ENCODE measurements at places on chromosomes 6 and 20.

GRCh38 chr20:32357375-32357868, 709 bp upstream of the ASXL1 start:
- DNase-seq = no peak

- DNase-seq = no peak
These were observed 80.2 kb downstream of the CARMIL1 start for GRCh38 chr6:25359191-25359861.

DNA sequence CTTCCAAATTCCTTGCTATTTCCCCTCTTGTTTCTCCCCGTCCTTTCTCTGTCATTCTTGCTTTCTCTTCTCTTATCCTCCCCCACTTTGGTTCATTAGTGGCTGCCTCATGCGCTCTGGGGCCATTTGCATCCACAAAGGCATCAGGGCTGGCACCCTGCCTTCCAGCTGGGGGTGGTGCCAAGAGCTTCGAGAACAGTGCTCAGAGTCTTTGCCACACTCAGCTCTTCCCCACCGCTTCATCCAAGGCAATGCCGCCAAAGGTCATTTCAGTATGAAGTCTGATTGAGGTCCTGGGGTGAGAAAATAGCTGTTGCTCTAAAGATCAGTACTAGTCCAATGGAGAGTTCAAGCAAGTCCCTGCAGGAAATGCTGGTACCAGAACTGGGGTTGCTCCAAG, 22.7 kb downstream of the OLIG3 start:
- peak; percentile 55 for DNase-seq

DNA sequence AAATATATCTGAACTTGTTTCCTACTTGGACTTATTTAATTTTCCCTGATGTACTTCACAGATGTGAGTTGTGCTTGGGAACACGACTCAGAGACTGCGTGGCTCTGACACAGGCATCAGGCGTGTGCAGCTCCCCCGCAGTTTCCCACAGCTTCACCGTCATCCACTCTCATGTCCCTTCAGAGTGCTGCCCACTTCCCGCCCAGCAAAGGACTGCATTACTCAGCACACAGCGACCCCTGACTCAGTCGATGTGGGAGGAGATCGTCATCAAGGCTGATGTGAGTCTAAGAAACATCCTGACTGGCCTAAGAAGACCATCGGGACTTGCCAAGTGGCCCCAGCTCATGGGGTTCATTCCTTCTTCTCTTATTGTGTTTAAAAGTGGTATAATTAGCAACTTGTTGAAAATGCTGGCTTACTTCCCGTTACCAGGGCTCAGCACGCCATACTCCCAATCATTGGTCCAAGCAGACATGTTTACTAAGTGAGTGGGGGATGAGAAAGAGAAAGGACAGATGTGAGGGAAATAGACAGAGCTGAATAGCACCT, 539.4 kb upstream of the JARID2 start:
- DNase-seq = peak; percentile 26

GRCh38 chr6:84773431-84774156, 9.2 kb upstream of the TBX18 start:
- no peak for DNase-seq

GRCh38 chr6:108295676-108296075, 822 bp downstream of the AFG1L start:
- no peak for DNase-seq

DNA sequence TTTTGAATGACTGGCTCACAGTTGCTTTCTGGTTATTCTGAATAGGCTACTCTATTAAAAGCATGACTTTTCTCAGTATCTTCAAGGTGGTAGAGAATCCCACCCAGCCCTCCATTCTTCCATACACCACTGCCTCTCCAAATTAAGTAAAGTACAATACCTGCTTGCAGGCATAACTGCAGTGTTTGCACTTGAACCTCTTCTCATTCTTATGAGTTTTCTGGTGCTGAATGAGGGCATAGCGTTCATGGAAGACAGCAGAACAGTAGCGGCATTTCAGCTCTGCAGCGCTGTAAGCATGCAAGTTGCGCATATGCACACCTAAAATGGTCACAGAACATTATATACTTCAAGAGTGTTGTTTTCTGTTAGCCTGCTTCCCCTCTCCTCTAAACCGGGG, 12.5 kb downstream of the CTCFL start:
- DNase-seq = no peak

DNA sequence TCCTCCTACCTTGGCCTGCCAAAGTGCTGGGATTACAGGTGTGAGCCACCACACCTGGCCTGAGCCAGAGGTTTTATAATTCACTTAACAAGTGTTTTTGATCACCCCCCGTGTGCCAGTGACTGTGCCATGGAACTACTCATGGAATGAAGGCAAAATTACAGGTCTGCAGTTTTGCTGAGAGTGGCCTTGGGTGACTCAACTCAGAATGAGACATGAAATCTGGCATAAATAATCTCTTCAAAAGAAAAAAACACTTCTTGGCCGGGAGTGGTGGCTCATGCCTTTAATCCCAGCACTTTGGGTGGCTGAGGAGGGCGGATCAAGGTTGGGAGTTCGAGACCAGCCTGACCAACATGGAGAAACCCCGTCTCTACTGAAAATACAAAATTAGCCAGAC, 166.9 kb upstream of the SALL4 start:
- DNase-seq = no peak

DNA sequence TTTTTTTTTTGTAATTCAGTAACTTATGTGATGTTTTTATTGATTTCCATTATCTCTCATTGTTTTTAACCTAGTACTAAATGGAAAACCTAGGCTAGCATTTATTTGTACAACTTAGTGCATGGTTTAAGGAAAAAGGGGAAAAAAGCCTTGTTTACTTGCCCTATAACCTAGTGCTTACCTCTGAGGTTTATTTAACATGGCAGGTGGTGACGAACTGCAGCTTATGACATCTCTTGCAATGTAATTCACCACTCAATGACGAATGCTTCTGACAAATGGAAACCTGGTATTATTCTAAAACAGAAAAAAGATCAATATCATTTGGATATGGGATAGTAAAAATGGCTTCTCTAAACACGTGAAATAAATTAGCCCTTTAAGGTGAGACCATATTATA, 618.6 kb upstream of the FLRT3 start:
- no peak for DNase-seq

DNA sequence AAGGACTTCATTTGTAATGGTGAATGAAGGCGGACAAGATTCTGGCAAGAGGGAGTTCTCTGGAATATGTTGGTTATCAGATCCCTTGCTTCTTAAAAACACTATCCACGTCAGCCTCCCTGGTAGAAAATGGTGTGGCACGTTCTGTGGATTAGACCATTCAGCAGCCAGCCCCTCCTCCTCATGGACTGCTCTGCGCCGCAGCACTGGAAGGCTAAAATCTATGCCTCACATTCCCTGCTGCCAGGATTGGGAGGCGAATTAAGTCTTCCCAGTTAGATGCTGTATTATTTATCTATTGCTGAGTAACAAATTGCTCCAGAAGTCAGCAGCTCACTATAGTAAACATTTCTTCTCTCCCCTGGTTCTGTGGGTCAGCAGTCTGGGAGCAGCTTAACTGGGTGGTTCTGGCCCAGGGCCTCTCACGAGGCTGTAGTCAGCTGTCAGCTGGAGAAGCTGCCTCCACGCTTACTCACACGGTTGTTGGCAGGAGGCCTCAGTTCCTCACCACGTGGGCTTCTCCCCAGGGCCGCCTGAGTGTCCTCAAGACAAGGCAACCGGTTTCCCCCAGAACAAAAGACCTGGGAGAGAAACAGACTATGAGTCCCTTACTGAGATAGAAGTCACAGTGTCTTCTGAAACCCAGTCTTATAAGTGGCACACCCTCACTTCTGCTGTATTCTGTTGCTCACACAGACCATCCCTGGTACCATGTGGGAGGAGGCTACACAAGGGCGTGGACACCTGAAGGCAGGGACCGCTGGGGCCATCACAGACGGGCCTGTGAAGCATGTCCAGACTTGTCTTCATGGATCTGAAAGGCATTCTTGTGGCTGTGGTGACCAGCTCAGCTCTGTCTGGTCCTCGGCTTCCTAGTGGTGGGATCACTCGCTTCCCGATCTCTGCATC, 101.0 kb downstream of the NRN1 start:
- peak; percentile 26 for DNase-seq

DNA sequence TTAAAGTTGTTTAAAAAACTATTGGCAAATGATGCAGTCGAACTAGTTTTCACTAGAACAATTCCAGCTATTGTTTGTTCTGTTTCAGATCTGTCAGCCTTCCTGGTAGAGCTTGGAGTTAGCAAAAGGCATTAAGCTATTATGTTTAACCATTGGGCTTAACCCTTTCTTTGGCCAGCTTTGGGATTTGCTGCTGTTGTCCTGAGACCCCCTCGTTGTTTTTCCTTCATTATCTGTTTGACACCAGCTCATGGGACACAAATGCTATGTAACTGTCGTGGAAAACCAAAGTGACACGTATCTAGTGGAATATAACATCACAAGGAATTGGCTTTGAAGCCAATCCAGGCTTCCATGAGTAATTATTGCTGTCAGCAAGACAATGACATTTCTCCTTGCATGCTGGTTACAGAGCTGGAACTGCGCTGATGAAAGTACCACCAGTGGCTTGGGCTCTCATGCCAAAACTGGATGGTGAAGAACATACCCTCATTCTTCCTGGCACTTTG, 96.0 kb downstream of the EYA2 start:
- no peak for DNase-seq

DNA sequence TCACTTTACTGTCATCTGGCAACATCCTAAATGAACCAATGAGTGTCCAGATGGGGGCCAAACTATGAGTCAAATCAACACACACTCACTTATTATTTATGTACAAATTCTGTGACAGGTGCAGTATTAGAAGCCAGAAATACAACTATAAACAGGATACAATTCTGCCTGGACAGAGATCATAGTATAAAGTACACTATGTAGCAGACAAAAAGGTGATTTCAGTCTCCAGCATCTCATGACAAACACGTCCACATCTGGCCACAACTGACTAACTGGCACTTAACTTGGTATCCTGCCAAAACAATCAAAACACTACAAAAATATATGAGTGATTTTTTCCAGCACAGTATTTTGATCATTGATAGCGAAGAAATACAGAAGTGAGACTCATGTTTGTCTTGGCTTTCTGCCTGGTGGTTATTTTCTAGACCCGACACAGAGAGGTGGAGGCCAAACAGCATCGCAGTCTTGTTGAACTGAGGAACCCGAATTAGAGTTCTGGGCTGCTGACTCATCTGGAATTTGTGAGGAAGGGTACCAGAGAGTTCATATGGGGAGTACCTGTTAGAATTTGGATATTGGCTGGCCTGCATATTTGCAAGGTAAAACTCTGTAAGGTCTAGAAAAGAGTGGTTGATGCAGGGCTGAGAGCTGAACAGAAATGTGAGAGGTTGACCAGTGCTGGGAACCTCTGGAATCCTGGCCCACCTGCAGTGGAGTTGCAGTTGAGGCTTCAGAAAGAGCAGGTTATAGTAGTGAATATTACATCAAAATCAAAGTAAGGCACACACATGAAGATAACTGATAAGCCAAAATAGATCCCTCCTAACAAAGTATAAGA, 475.2 kb downstream of the PTPRT start:
- DNase-seq = no peak

GRCh38 chr6:100430962-100431361, 33.8 kb downstream of the SIM1 start:
- no peak for DNase-seq

- DNase-seq = no peak
These were observed 135.1 kb downstream of the TBXT start for GRCh38 chr6:166032366-166033200.

GRCh38 chr6:3504938-3505805, 48.3 kb upstream of the SLC22A23 start:
- DNase-seq = no peak

DNA sequence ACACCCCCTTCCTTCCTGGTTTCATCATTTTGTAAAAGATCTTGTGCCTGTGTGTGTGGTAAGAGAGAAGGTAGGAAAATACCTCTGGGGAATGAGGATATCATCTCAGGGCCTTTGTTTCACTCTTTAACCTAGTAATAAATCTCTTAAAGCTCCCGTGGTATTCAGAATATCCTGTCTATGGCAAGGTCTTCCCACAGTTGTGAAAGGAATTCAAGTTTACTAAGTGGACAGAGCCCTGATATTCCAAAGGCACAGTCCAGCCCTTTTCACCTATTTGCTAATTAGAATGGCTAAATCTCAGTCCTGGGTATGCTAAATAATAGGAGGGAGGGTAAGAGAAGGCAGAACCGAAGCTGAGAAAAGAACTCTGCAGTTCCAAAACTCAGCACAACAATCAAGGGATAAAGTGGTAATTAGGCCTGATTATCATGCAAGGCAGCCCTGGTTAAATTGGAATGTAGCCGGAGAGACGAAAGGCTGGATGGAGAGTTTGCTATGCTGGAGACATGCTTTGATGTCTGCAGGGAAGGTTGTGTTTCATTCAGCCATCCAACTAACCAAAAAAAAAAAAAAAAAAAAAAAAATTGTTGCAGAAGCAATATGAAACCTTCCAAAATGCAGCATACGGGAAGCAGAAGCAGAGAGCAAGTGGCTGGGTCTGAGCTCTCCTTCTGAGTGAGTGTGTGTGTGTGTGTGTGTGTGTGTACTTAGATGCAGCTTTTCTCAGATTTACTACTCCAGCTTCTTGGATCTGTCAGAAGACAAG, 28.5 kb upstream of the PIM1 start:
- peak; percentile 32 for DNase-seq

DNA sequence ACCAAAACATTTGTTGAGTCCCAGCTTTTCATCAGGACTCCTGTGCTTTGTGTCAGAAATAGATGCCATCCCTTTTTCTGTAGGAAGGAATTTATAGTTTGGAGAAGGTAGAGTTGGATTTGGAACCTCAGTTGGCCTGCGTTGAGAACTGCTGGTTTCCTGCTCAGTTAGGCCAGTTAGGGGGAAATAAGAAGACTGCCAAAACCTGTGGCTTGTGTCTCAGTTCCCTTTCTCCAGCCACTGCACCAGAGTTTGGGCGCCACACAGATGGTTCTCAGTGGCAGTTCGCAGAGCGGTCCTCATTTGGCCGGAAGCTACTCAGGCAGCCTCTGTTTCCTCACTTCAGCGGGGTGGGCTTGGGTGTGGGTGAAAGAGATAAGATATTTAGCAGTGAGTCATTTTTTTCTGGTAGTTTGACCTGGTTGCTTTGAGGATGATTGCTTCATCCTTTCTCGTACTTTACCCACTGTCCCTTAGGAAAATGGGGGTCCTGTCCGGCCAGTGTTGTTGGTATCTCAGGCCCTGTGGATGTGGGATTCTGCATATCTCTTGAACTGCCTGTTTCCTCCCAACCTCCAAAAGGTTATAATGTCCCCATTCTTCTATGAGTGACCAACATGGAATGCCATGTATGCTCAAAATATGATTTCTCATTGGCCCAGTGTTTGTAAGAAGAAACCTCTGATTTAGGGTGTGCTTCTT, 53.7 kb downstream of the JARID2 start:
- no peak for DNase-seq

Measured in NCI-H446 treated with DMSO at 0.1 percent for 48 hours (cell line).